Thymus (tissue), 14 donors: ENCODE measurements at places on chromosomes 12 and 14. TPM values are rescaled to one million over a fixed set of nuclear protein-coding genes. Genes with fewer than 3 reads are reported as not detected.
A peak's percentile ranks its signal among the peaks of the same experiment; 100 is the strongest.

SMIM41 gene
- total RNA-seq = 0.42 TPM

PIWIL1 gene
- 0.28 TPM for total RNA-seq

HOXC9 gene
- 0.09 TPM for total RNA-seq

GRCh38 chr14:90853116-90853515, 36.9 kb upstream of the TTC7B start:
- H3K27ac ChIP-seq = no peak overlapping the region
- no peak overlapping the region for H3K4me3 ChIP-seq
- H3K27me3 ChIP-seq = no peaks in the 10 kb centered on the region
- no peaks in the 10 kb centered on the region for H3K4me1 ChIP-seq
- H3K36me3 ChIP-seq = no peaks in the 10 kb centered on the region

- H3K27me3 ChIP-seq = no peaks in the 10 kb centered on the region
- no peak overlapping the region for H3K4me3 ChIP-seq
- H3K27ac ChIP-seq = no peak overlapping the region
- H3K36me3 ChIP-seq = no peaks in the 10 kb centered on the region
Measured at GRCh38 chr14:66745078-66745477, 237.1 kb downstream of the GPHN start.

DNA sequence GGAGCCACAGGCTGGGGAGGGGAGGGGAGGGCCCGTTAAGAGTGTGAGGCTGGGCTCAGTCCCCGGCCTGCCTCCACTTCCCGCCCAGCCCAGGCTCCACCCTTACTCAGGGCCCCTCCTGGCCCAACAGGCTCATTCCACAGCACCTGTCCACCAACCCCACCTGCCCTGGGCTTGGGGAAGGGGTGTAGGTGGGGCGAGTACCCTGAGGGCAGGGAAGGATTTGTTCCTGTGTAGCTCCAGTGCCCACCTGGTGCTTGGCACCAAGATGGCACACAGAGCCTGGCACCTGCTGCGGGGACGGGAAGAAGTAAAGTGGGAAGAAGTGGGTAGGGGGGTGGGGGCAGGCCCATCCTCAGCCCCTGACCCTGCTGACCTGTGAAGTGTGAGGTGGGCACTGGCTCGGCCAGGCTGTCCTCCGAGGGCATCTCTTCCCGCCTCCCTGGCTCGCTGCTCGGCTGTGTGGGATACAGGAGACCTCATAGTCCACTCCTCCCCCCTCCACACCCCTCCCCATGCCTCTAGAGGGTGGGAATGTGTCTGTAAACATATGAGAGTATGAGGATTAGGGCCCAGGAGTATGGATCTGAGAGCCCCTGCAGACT, 35.1 kb downstream of the NCKAP5L start:
- H3K27me3 ChIP-seq = no peaks in the 10 kb centered on the region
- no peaks in the 10 kb centered on the region for H3K4me1 ChIP-seq
- DNase-seq = no peak
- no peak overlapping the region for H3K4me3 ChIP-seq

DNA sequence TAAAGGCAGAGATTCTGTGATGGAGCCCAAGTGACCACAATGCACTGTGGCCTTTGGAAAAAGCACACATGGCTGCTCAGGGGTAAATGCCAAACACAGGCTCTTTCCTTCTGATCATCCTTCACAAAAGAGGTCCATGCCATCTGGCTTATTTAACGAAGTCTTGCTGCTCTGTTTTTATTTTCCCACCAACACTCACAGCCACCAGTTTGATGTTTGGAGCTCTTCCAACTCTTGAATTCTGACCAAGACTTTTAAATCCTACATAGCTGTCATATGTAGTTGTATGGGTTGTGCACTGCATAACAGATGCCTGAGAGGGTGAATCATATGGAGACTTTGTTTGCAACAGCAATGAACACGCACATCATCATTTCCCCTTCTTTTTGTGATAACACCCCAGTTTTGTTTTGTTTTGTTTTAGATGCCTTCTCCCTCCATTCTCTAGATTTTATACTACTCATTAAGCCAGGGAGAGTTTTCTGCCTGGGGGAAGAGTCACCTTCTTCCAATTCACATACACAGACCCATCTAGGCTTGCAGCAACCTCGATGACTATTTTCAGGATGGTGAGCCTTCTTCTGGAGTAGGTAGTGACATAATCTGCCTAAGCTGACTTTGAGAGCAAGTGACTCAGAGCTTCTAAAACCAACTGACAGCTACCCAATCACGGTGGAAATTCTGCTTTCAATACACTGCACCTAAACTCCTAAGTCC, 145.2 kb upstream of the WSCD2 start:
- no peaks in the 10 kb centered on the region for H3K27me3 ChIP-seq
- no peaks in the 10 kb centered on the region for H3K4me1 ChIP-seq
- no peak overlapping the region for H3K27ac ChIP-seq
- no peak overlapping the region for H3K4me3 ChIP-seq

GRCh38 chr12:89693639-89694202, 14.9 kb downstream of the ATP2B1 start:
- no peak for DNase-seq
- H3K36me3 ChIP-seq = no peaks in the 10 kb centered on the region
- H3K4me1 ChIP-seq = no peaks in the 10 kb centered on the region
- no peak overlapping the region for H3K4me3 ChIP-seq

DNA sequence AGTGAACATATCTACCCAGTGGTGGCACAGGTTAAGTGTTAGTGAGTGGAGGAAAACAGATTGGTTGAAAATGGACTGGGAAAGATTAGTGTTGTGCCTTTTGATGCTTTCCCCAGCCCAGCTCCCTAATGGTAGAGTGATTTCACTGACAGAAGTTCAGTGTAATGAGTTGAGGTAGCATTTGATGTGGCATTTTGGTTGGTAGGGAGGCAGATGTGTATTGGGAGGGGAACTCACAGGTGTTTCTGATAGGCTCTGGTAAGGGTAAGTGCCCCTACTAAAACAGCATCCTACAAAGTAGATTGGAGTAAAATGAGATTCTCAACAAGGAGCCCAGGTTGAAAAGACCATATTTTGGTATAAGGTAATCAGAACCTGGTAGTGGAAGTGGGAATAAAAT, 4.2 kb downstream of the TBK1 start:
- H3K27me3 ChIP-seq = peaks cover 17% of the 10 kb centered on the region
- DNase-seq = no peak
- H3K4me3 ChIP-seq = no peak overlapping the region
- no peaks in the 10 kb centered on the region for H3K36me3 ChIP-seq
- H3K27ac ChIP-seq = no peak overlapping the region
- peaks cover 25% of the 10 kb centered on the region for H3K4me1 ChIP-seq

DNA sequence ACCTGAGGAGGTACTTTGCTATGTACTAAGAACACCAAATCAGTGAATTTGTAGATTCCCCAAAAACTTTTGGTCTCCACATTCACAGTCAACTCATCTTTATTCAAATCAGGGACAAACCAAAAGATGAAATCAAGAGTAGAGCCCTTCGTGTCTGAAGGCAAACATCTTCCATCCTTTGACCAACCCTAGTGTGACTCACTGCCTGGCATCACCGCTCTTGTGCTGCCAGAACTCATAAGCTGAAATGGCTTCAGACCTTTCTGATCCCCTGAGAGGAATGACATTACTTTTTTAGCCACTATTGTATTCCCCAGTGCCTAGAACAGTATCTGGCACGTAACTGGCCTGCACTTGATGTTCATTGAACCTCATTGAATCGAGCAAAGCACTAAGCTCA, 50.1 kb downstream of the GOLGA5 start:
- H3K27ac ChIP-seq = no peak overlapping the region
- DNase-seq = no peak
- H3K4me1 ChIP-seq = peaks cover 9% of the 10 kb centered on the region
- no peaks in the 10 kb centered on the region for H3K27me3 ChIP-seq

DNA sequence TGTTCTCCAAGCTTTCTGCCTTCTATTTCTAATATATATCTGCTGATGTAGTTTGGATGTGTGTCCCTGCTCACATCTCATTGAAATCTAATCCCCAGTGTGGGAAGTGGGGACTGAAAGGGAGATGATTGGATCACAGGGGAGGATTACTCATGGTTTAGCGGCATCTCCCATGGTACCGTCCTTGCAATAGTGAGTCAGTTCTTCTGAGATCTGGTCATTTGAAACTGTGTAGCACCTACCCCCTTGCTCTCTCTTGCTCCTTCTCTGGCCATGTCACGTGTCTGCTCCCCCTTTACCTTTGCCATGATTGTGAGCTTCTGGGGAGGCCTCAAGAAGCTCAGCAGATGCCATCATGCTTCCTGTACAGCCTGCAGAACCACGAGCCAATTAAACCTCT, 26.2 kb upstream of the ALX1 start:
- H3K4me1 ChIP-seq = no peaks in the 10 kb centered on the region
- no peak overlapping the region for H3K4me3 ChIP-seq
- no peak for DNase-seq
- H3K27me3 ChIP-seq = no peaks in the 10 kb centered on the region
- no peaks in the 10 kb centered on the region for H3K36me3 ChIP-seq
- no peak overlapping the region for H3K27ac ChIP-seq

DNA sequence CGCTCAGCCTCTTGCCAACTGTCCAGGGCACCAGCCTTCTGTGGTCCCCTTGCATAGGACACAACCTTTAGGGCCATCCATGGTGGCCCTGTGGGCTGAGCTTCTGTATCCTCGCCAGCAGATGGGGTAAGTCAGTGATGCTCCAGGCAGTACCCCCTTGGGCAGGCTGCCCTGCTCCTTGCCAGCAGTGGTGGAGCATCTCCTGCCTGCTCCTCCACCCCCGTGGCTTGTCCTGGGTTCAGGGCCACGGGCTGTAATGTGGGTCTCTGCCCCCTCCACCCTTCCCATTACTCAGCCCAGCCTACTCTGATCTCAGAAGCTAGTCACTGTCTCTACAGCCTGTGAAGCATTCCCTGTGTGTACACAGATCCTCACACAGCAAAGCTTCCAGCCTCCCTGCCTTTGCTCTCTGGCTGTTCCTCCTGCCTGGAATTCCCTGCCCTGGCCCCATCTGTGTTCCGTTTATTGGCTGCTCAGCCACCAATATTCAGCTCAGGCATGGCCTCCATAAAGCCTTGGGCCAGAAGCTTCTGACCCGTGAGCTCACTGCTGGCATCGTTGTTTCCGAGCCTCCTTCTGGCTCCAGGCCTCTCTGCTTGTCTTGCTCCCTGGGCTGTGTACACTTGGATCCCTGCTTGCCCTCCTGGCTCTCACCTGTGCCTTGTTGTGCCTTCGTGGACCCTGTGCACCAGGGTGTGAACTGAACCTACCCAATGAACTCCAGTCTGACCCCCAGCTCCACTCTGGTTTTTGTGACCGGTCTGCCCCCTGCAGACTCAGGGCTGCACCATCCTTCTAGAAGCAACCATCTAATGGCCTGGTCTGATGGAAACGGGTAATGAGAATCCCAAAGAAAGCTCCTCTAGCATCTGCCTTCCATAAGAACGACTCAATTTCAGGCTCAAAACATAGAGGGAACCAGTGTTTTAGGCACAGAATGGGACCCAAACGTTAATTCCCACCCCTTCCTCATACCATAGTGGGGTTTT, 177.0 kb upstream of the PRMT8 start:
- H3K4me1 ChIP-seq = no peaks in the 10 kb centered on the region
- H3K4me3 ChIP-seq = no peak overlapping the region
- no peak overlapping the region for H3K27ac ChIP-seq
- no peak for DNase-seq

- peaks cover 12% of the 10 kb centered on the region for H3K36me3 ChIP-seq
- no peak overlapping the region for H3K4me3 ChIP-seq
- H3K27me3 ChIP-seq = no peaks in the 10 kb centered on the region
Measured at GRCh38 chr14:72961579-72962335, 35.5 kb downstream of the DCAF4 start.

DNA sequence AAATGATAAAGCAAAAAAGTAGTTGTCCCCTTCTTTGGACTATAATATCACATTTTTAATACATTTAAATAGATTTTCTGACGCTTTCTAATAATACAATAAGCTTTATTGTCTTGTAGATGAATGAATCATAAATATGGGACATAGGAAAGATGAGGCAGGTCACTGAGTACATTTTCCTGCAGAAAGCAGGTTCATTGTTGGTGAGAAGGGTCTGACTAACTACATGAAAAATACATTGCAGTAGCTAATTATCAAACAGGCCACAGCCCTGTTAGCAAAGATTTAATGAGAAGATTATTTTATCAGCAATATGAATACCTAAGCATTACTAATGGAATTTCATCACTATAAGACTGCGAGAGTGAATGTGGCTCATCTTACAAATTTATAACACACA, 45.6 kb downstream of the ABCD2 start:
- no peaks in the 10 kb centered on the region for H3K36me3 ChIP-seq
- no peaks in the 10 kb centered on the region for H3K27me3 ChIP-seq
- no peaks in the 10 kb centered on the region for H3K4me1 ChIP-seq
- no peak overlapping the region for H3K4me3 ChIP-seq
- DNase-seq = no peak

DNA sequence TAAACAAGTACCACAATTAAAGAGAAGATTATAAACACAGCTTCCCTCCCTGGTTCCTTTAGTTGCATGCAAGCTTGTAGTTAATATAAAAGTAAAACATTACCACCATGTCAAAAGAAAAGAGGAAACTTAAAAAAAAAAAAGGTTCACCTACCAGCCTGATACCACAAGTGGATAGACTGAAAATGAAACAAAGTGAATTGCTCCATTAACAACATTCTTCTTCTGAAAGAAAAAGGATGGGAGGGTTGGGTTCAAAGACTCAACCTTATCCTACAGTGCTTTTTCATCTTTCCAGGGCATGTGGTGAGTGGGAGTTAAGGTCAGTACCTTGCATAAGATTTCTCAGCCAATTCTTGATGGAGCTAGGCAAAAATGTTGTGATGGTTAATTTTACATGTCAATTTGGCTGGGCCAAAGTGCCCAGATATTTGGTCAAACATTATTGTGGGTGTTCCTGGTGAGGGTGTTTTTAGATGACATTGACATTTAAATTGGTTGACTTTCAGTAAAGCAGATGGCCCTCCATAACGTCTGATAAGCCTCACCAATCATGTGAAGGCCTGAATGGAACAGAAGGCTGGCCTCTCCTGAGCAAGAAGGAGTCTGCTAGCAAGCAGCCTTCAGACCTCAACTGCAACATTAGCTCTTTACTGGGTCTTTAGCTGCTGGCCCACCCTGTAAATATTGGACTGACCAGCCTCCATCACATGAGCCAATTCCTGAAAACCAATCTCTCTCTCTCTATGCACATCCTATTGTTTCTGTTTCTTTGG, 28.8 kb downstream of the VCPKMT start:
- no peaks in the 10 kb centered on the region for H3K27me3 ChIP-seq
- DNase-seq = no peak
- H3K27ac ChIP-seq = peak overlapping the region; percentile 20

DNA sequence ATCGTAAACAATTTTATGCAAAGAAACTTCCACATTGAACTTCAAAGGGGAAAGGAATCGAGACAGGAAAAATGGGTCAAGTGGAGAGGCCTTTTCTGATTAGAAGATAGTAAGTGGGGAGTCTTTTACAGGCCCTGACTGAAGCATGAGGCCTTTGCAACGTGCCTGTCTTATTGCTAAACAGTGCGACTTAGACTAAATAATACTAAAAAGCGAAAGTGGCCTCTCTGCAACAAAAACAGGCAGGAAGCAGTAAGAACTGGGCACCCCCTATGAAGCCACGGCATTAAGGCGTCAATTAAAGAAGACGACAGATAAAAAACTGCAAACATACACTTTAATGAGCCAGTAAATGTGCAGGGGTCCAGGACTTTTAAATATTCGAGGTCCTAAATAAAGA, 283.4 kb upstream of the GRIP1 start:
- H3K4me1 ChIP-seq = no peaks in the 10 kb centered on the region
- H3K4me3 ChIP-seq = no peak overlapping the region
- H3K27me3 ChIP-seq = no peaks in the 10 kb centered on the region
